ENCODE measurements at places on chromosomes 5 and 9.

DNA sequence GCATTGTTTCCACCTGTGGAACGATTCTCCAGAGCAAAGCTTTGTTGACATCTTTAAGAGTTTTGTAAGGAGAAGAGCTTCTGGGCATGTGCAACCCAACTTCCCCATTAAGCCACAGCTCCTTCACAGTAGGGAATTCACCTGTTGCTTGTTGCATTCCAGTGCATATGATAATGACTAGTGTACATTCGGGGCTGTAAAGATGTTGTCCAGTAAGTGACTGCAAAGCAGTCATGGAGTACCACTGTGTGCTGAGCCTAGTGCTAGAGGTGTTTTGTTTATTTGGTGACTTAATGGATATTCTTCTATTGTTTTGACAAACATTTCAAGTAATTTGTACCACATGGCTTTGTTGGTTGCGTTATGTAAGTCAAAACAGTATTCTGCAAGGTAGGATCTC is 12.8 kb downstream of the UGCG start:
- DNase-seq, result no peak

GRCh38 chr5:32087086-32088082 is 86.7 kb downstream of the GOLPH3 start:
- DNase-seq, result no peak

GRCh38 chr5:169767938-169768337 is 130.9 kb downstream of the DOCK2 start:
- DNase-seq, result no peak

GRCh38 chr5:80860924-80861613 is 99.1 kb upstream of the RASGRF2 start:
- no peak for DNase-seq

- DNase-seq, result no peak
Measured at GRCh38 chr9:82565188-82565969, 497.6 kb downstream of the RASEF start.

Measured in stimulated activated CD4-positive, alpha-beta T cell treated with anti-CD3 and anti-CD28 coated beads, Interleukin-1b, Interleukin-23, amount 100 ng/mL, for 1 hour (primary cell).